Regular cardiac myocyte (primary cell): ENCODE measurements at places on chromosomes 7 and 10. TPM values are rescaled to one million over a fixed set of nuclear protein-coding genes. Genes with fewer than 3 reads are reported as not detected.

Gene SPDYE2B
- total RNA-seq, result not detected in 2 replicates

Gene GHRHR
- not detected in 2 replicates for total RNA-seq

Gene PGAM2
- total RNA-seq, result 0.56 TPM in 1 of 2 replicates, not detected in the other

Gene PNLIPRP3
- total RNA-seq, result not detected in 2 replicates

Gene TMEM168
- total RNA-seq, result 16.6 and 18.2 TPM in 2 replicates

Gene GRM3
- total RNA-seq, result not detected in 2 replicates

Gene JAKMIP3
- total RNA-seq, result under 0.01 TPM in 2 replicates

Gene PTF1A
- total RNA-seq, result not detected in 2 replicates

Gene CYP3A7
- not detected in 2 replicates for total RNA-seq

Gene TMEM229A
- not detected in 2 replicates for total RNA-seq

Gene CDK14
- 39.7 and 46.8 TPM in 2 replicates for total RNA-seq

Gene LCOR
- total RNA-seq, result 11.0 and 15.7 TPM in 2 replicates

Gene CYP2C9
- total RNA-seq, result not detected in 2 replicates

Gene CDHR1
- 0.19 and 0.56 TPM in 2 replicates for total RNA-seq

Gene CCDC3
- total RNA-seq, result 4.5 and 6.5 TPM in 2 replicates

Gene C10orf90
- under 0.01 and 0.38 TPM in 2 replicates for total RNA-seq

Gene KCND2
- 2.1 and 10.1 TPM in 2 replicates for total RNA-seq

Gene CHST15
- 1.7 and 8.2 TPM in 2 replicates for total RNA-seq

Gene PKD2L1
- not detected in 2 replicates for total RNA-seq

Gene ADO
- 19.4 and 25.9 TPM in 2 replicates for total RNA-seq

Gene TRPV5
- not detected in 2 replicates for total RNA-seq

Gene ITPRID1
- not detected in 2 replicates for total RNA-seq

Gene ADCYAP1R1
- under 0.01 and 0.19 TPM in 2 replicates for total RNA-seq

Gene ACTR3C
- 0.19 and 1.7 TPM in 2 replicates for total RNA-seq

Gene PODXL
- 2.0 and 29.1 TPM in 2 replicates for total RNA-seq

Gene C1QL3
- not detected in 2 replicates for total RNA-seq

Gene FKBP6
- total RNA-seq, result not detected in 2 replicates

Gene LEP
- total RNA-seq, result 8.2 TPM in 1 of 2 replicates, not detected in the other

Gene HUS1
- total RNA-seq, result 15.2 and 19.2 TPM in 2 replicates

Gene CFAP46
- under 0.01 and 0.19 TPM in 2 replicates for total RNA-seq

Gene SMKR1
- not detected in 2 replicates for total RNA-seq

Gene CAMK2B
- total RNA-seq, result 0.19 and 0.28 TPM in 2 replicates

Gene VWA2
- under 0.01 TPM in 2 replicates for total RNA-seq
